ENCODE measurements at places on chromosomes 6 and 20.

DNA sequence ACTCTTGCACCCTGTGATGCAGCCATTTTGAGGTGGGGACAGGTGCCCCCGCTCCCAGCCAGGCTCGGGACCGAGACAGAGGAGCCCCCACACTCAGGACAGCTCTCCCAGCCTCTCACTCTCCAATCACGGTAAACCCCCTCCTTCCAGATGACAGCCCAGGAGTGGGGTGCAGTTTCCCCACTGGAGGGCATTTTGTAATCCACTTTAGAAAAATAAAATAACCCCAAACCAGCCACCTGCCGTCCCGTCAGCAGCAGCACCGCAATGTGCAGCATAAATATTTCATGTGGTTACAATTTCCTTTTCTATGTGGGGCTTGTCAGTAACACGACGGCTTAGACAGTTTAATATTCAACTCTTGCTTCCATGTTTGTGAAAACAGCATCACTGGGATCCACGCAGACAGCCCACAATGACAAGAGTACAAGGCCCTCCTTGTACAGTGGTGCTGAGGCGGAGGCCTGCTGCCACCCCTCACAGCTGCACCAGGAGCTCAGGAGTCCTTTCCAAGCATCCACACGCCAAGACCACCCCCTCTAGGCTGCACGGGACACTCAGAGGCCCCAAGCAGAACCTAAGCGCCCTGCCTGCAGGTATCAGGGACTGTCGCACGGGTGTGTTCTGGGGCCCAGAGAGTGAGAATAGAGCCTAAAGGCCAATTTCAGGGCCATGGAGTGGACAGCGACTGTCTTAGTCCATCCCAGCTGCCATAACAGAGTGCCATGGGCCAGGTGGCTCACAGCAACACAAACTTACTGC, 116.7 kb downstream of the JPH2 start:
- no peak for DNase-seq

DNA sequence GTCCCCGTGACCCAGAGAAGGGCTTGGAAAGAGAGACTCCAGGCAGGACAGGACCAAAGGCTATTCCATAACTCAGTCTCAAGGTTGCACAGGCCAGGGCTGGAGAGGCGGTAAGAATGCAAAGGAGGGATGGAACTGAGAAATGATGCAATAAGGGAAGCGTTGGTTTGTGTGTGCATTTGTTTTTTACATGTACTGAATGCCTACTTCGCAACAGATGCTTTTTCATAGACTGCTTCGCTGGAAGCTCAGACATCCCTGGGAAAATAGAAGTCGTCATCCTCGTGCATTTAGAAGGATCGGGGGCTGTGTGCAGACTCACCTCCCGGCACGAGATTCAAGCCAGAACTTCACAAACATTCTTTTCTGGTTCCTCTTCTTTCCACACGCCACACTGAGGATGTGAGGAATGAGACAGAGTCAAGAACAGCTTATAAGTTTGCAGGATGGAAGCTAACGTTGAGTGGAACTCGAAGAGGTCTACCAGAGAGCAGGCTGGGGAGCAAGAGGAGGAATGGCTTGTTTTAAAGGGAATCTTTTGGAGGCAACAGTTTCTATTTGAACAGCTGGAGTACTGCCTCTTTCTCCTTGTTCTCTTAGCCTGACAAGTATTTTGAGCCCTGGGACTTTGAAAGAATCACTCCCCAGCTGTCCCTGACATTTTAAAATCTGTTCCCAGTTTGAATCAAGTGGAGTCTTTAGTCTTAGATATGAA, 19.3 kb upstream of the LY86 start:
- no peak for DNase-seq

GRCh38 chr6:148925701-148926100, 178.9 kb downstream of the UST start:
- no peak for DNase-seq

DNA sequence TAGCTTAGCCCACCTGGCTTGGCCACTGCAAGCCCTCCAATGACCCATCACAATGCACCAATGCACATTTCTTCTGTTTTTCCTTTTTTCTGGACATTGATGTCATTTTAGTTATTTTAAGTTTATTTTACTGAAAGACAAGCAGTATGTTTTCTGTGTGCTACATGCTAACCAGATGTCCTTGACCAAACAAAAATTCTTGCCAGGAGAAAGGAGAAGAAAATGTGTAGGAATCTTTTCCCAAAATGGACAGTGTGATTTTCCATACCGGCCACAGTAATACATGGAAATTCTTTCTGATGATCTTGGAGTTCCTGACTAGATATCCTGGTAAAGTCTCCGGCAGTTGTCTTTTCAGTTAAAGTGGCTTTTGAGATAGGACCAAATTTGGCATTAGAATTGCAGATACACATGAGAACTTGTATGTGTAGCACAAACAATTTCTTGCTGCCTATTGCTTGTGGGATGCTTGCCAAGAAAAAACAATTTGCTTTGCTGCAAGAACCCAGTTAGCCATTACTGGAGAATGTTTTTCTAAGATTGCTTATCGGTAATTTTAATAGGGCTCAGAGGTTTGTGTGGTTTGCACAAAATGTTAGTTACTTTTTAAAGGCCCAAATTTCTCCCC, 696.5 kb upstream of the CITED2 start:
- no peak for DNase-seq

- DNase-seq = no peak
Measured at GRCh38 chr20:59385480-59385879, 85.1 kb downstream of the EDN3 start.

GRCh38 chr20:25544734-25545133, 40.6 kb downstream of the NINL start:
- no peak for DNase-seq

GRCh38 chr6:16406966-16407365, 168.6 kb downstream of the GMPR start:
- no peak for DNase-seq

DNA sequence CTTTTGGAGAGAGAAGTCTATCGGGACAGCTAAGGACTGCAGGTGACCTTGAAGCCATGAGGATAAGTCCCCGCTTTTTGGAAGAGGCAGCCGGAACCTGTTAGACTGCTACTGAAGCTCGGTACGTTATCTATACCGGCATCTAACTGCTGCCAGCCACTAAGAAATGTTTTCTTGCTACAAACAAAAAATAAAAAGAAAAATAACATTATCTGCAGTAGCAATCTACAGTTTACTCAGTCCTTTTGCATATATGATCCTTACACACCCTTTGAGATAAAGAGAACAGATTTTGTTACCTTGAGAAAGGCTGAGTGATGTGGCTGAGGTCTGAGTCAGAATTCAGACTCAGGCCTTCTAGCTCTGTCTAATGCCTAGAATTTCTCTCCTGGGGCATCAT, 314.6 kb downstream of the CDH26 start:
- DNase-seq = no peak

GRCh38 chr6:31575952-31576685, 754 bp downstream of the TNF start:
- no peak for DNase-seq

DNA sequence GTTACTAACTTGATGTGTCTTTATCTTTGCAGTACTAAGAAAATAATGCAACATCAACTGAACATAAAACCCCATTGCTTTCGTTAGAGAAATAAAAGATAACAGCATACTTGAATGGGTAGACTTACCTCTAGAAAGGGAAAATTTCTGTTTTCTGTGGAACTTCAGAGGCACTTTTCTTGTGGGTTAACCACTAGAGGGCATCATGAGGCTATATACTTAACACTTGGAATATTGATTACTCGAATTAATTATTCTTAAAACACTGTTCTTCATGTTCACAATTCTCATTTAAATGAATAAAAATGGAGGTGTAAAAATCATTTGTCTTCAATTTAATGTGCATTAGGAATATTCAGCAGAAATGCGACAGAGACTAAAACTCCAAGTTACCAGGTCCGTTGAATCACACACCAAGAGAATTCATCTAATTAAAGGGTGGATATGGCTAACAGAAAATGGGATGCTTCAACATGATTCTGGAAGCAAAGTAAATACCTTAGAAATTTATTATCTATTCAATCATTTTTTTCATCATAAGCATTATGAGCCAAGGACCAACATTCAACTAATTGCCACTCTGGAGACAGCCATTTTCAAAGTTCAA, 330.8 kb upstream of the PREP start:
- no peak for DNase-seq

GRCh38 chr6:10300071-10300470, 114.8 kb downstream of the TFAP2A start:
- DNase-seq = no peak

DNA sequence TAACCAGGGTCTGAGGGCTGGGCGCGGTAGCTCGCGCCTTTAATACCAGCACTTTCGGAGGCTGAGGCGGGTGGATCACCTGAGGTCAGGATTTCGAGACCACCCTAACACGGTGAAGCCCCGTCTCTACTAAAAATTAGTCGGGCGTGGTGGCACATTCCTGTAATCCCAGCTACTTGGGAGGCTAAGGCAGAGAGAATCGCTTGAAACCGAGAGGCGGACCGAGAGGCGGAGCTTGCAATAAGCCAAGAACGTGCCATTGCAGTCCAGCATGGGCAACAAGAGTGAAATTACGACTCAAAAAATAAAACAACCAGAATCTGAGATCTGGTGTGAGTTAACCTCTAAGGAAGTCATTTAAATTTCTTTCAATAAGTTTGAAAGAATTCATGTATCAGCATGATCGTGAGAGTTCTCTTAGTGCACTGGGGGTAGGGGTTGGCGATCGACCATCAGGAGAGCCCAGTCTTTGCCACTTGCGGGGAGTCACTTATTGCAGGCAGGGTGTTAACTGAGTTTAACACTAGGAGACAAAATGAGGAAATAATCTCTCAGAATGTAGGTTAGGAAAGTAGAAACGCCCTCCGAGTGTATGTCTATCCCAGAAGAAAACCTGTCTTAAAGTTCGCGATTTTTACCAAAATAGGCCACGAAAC, 206.5 kb upstream of the ZNF184 start:
- DNase-seq = no peak

DNA sequence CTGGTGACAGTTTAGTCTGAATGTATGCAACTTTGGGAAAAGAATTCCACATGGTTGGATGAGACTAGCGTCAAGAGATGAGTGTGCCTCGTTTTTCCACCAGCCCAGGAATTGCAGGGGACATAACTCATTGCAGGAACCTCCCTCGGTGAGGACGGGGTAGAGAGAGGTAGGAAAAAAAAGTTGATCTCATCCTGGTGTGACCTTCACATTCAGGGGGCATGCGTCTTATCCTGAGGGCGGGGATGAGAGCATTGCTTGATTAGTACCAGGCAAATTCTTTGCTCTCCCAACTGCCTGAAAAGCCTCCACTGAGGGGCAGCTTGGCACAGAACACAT, 11.8 kb downstream of the TLDC2 start:
- no peak for DNase-seq

GRCh38 chr20:62486484-62486883, 10.7 kb upstream of the GATA5 start:
- no peak for DNase-seq

DNA sequence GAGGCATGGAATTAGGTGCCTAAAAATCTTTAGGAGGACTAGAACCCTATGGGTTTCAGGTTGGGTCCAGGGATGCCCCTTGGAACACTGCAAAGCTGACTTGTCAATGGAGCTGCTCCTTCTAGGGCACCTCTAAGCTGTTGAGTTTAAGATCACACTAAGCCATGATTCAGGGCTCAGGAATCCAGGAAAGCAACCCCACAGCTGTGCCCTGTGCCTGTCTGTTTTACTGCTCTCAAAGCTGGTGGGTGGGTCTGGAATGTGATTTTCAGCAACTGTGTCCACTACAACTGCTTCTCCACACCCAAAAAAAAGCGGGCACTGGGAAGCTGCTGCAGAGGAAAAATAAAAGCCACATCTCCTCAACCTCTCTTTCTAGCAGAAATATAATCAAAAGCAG, 310.4 kb upstream of the MOCS1 start:
- DNase-seq = no peak

DNA sequence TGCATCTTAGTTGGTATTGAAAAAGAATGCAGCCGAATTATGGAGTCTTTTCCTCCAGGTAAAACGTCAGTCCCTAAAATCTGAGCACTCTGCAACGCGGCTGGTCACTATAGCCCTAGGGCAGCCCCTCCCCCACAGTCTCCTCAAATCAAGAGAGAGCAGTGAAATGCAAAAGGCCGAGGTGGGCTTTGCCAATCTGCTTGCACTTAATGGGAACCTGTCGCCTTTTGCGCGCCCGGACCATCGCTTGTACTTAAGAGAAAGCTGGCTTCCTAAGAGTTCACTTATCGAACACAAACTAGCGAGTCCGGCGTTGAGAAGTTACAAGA, 447 bp downstream of the MCM3 start:
- peak; percentile 47 for DNase-seq

- DNase-seq = peak; percentile 21
Measured at GRCh38 chr6:113969888-113970804, 802 bp downstream of the HDAC2 start.

DNA sequence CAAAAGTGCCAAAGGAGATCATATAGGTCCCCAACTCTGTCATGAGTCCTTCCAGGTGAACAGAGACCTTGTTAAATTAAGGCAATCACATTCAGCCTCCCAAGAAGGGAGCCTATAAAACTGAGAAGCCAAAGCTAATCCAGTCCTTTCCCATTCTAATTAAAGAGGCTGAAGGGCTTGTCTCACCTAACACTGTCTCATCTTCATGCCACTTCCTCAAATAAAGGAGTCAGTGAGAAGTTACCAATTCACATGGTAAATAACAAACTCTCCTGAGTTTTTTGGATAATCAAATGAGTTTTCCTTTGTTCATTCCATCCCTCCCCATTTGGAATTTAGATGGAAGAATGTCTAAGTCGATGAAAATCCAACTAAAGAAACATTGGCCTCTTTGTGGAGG, 242.8 kb downstream of the UST start:
- DNase-seq = no peak

DNA sequence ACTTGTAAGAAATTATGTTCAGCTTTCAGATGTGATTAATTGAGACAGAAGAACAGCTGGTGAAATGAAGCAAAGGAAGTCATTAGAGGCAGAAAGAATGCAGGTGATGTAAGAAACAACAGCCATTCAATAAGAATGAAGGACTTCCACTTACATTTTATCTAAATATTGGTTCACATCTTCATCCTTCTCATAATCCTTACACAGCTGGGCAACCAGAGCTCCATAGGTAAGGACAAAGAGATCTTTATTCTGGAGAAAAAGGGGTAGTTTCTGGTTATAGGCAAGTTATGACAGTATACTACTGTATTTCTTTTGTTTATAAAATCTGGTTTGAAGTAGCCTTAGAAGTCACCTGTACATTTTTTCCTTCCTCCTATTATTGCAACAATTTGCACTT, 2.3 kb downstream of the TRAPPC3L start:
- DNase-seq = no peak

- DNase-seq = no peak
Measured at GRCh38 chr6:68973066-68973465, 338.0 kb downstream of the ADGRB3 start.

- DNase-seq = no peak
Measured at GRCh38 chr6:36025932-36026327, 1.5 kb upstream of the SLC26A8 start.

GRCh38 chr20:16035576-16035975, 537.7 kb downstream of the KIF16B start:
- no peak for DNase-seq

Measured in activated CD4-positive, alpha-beta T cell treated with anti-CD3 and anti-CD28 coated beads, Interleukin-2, amount 50 U/mL, for 24 hours (primary cell).